ENCODE measurements at places on chromosomes 3 and 15. TPM values are rescaled to one million over a fixed set of nuclear protein-coding genes. Genes with fewer than 3 reads are reported as not detected.

Gene PPM1L
- polyA plus RNA-seq, result 7.8 TPM

Gene SNURF
- 26.7 TPM for polyA plus RNA-seq

Gene APOD
- polyA plus RNA-seq, result 8.2 TPM

Gene ASB14
- polyA plus RNA-seq, result 0.68 TPM

Gene TUSC7
- polyA plus RNA-seq, result not detected

Gene ALS2CL
- 11.9 TPM for polyA plus RNA-seq

Gene CPLX3
- polyA plus RNA-seq, result not detected

Gene LPP
- 31.9 TPM for polyA plus RNA-seq

Gene VEPH1
- 47.5 TPM for polyA plus RNA-seq

Gene MUC20
- polyA plus RNA-seq, result 37.2 TPM

Gene MESP2
- polyA plus RNA-seq, result 0.44 TPM

Gene EPHA3
- 4.8 TPM for polyA plus RNA-seq

Gene PRRT3
- polyA plus RNA-seq, result 4.8 TPM

Gene SYNM
- polyA plus RNA-seq, result 1.9 TPM

Gene DNAH12
- 1.7 TPM for polyA plus RNA-seq

Gene EFCC1
- polyA plus RNA-seq, result 1.5 TPM

Gene SHC4
- 2.8 TPM for polyA plus RNA-seq
